Mucosa of descending colon (tissue), 3 donors: ENCODE measurements at places on chromosomes 6 and 20.

GRCh38 chr20:20038586-20038985 lies 13.7 kb downstream of the CRNKL1 start:
- no peak for DNase-seq

GRCh38 chr20:15058841-15059240 lies 721.4 kb upstream of the FLRT3 start:
- no peak for DNase-seq

DNA sequence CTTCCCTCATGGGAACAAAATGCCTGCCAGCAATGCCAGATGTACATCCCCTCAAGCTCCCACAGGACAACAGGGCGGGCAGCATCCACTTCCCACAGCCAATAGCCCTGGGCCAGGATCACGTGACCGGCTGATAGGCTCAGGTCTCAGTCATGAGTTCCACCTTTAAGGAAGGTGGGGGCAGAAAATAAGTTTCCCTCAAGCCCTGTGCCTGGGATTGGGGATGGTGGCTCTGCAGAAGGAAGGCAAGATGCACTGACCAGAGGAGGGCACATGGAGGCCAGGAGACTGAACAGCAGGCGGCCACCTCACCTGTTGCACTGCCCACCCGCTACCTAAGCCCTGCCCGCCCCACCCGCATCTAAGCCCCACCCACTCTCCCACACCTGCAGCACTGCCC lies 149.1 kb downstream of the BMP7 start:
- DNase-seq = no peak

DNA sequence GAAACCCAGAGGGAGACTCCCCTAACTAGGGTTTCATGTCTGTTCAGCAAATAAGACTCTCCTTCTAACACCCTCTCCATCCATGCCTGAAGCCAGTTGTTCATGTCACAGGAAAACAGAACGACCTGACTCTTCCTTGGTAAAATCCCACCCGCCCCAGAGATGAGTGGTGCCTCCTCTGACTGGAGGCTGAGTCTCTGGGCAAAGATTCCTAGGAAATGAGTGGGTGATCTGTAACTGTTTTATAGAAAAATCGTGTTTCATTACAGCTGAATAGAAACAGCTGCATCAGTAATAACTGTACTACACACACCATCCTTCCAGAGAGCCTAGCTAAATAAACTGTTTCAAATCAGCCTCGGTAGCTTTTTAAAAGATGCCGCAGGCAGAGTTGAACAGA lies 37.4 kb upstream of the MRPS10 start:
- DNase-seq = no peak
